Activated CD8-positive, alpha-beta T cell treated with anti-CD3 and anti-CD28 coated beads, Interleukin-2, amount 10 ng/mL, durations not matched to agents 7 days and 5 days (primary cell): ENCODE measurements at places on chromosomes 1 and 21. TPM values are rescaled to one million over a fixed set of nuclear protein-coding genes. Genes with fewer than 3 reads are reported as not detected.

- no peak overlapping the region for H3K27ac ChIP-seq
- H3K4me3 ChIP-seq: no peak overlapping the region
- no peaks in the 10 kb centered on the region for H3K36me3 ChIP-seq
- no peaks in the 10 kb centered on the region for H3K4me1 ChIP-seq
- no peak for DNase-seq
- H3K27me3 ChIP-seq: no peaks in the 10 kb centered on the region
Observed at GRCh38 chr1:54699936-54700525, 15.6 kb upstream of the TTC4 start.

DMBX1 gene
- 0.08 TPM for total RNA-seq

KAZN gene
- 1.1 TPM for total RNA-seq

OR2T29 gene
- total RNA-seq: not detected

IRF6 gene
- total RNA-seq: 0.16 TPM

CNTN2 gene
- total RNA-seq: not detected

FAM78B gene
- total RNA-seq: 0.16 TPM
